ENCODE measurements at places on chromosomes 6 and 20.

- no peak for DNase-seq
These were observed 48.5 kb downstream of the MYH7B start for GRCh38 chr20:35004051-35004725.

- no peak for DNase-seq
These were observed 192.4 kb downstream of the SLC24A3 start for GRCh38 chr20:19404826-19405225.

- no peak for DNase-seq
These were observed 230.2 kb upstream of the RNF24 start for GRCh38 chr20:4245542-4245941.

GRCh38 chr20:59752101-59752586 is 147.8 kb downstream of the PHACTR3 start:
- peak; percentile 65 for DNase-seq

DNA sequence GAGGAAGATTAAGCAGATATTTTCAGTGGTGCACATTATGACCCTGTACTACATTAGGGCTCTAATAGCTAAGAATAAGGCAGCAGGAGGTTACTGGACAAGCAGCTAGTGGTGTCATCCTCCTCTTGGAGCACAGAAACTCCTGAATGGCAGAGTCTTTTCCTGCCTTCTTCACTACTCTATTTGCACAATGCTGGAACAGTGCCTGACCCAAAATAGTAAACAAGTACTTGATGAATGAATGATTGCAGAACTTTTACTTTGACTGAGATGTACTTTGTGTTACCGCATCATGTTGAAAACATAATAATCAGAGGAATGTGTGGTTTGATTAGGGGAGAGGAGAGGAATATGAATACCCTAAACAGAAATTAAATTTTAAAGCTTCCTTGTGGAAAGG is 30.0 kb upstream of the UST start:
- DNase-seq = no peak

DNA sequence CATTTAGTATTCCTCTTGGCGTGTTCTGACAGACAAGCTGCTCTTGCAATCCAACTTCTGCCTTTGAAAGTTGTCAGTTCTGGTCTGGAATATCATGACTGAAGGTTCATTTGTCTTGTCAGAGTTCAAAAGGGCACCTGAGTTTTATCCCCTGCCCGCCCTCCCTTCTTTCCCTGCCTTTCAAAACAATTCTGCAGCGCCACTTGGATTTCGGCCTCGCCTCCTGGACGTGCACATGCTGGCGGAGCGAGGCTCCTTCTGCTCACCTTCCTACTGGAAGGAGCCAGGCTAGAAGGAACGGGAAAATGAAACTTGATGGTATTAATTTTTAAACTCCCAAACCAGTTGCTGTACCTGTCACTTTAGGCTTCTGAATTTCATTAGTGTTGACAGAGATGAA is 55.7 kb upstream of the HDGFL1 start:
- DNase-seq = no peak

- no peak for DNase-seq
These were observed 173.9 kb downstream of the LMBRD1 start for GRCh38 chr6:69622924-69623323.

- DNase-seq = no peak
These were observed 79.8 kb upstream of the EEF1E1 start for GRCh38 chr6:8181951-8182845.

DNA sequence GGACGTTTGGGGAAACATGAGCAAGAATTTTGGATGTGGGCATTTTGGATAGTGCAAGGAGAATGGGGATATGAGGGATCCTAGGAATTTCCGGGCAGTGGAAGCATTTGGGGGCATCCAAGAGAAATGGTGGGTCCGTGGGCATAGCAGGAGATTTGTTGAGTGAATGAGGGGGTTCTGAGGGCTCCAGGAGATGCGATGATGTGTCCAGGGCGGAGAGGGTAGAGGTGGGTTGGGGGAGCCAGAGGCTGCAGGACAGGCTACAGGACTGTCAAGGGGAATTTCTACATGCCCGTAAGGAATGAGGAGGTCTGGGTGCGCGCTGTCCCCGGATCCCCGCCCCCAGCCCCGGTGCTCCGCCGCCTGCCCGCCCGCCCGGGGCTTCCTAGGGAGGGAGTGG is 364 bp downstream of the FRS3 start:
- no peak for DNase-seq

DNA sequence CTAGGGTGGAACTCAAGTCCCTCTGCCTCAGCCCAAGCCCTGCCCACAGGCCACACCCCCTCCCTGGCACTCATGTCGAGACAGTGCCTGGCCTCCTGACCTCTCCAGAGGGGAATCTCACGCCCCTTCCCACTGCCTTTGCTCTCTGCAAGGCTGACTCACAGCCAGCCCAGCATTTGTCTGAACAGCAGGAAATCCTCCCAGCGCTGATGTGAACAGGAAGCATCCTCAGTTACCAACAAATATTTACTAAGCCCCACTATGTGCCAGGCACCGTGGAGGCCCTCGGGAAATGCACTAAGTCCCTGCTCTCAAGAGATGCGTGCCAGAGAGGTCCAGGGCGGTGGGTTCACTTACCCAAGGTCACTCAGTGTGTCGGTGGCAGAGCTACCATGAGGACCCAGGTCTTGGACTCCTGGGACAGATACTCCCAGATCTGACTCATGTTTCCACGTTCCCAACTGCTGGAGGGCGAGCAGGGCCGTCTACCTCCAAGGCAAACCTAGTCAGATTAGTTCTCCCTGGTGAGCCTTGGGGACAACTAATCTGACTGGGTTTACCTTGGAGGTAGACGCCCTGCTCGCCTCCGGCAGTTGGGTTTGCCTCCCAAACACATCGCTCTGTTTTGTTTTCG is 7.8 kb downstream of the ADA start:
- DNase-seq = peak; percentile 96

DNA sequence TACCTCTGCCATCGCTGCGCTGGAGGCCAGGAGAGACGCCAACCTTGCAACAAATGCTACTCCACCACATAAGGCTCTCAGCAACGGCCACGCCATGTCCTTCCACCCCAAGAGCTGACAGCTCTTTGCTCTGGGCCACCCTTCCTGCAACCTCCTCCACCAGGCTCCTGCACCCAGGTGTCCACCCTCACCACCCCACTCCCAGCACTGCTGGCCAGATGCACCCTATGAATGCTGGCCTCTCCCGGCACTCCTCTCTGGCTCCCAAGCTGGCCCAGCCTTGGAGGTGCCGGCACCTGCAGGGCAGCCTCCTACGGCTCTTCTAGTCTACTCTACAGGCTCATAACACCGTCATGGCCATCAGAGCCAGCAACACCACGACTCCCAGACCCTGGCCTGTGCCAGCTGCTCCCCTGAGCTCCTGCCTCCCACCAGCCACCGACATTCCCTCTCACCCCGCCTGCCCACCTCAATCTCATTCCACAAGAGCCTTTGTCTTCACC is 11.2 kb downstream of the TAF4 start:
- DNase-seq = no peak

GRCh38 chr20:21089391-21089790 is 16.8 kb downstream of the LINC00237 start:
- no peak for DNase-seq

DNA sequence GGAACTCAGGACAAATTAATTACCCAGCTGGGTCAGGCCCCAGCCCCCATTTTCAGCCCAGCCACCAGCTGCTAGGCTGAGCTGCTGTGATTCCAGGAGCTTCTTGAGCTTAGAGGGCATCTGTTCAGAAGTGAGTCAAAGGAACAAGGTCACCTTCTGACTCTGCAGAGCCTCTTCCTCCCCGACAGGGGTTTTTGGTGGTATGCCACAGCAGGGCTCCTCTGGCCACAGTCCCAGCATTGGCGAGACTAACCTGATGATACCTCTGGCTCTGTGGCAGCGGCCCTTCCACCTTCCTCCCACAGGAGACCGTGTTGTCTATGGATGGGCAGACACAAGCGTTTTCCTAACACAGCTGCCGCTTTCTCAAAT is 39.7 kb downstream of the ZC3H12D start:
- no peak for DNase-seq

GRCh38 chr20:31934491-31934890 is 17.4 kb downstream of the PDRG1 start:
- no peak for DNase-seq

- DNase-seq = no peak
These were observed 16.9 kb downstream of the CCR6 start for GRCh38 chr6:167139761-167140160.

GRCh38 chr6:79665725-79666551 is 34.8 kb downstream of the SH3BGRL2 start:
- DNase-seq = no peak

DNA sequence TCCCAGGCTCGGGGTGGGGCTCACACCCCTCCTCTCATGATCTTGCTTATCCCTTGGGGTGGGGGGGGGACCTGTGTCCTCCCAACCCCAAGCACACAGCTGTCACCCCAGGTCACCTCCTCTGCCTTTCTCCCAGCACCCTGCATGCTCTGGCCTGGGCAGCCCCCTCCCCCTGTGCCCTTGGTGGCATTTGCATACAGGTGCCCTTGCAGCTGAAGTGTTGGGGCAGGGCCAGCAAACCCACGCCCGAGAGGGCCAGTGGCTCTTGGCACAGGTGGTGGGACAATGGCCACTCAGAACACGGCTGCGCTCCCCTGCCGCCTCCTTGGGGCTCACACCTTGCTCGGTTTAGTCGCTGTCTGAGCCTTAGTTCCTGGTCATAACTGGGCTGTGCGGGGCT is 11.3 kb upstream of the MYT1 start:
- no peak for DNase-seq

- DNase-seq = no peak
These were observed 21.6 kb downstream of the TOX2 start for GRCh38 chr20:43936104-43936770.

DNA sequence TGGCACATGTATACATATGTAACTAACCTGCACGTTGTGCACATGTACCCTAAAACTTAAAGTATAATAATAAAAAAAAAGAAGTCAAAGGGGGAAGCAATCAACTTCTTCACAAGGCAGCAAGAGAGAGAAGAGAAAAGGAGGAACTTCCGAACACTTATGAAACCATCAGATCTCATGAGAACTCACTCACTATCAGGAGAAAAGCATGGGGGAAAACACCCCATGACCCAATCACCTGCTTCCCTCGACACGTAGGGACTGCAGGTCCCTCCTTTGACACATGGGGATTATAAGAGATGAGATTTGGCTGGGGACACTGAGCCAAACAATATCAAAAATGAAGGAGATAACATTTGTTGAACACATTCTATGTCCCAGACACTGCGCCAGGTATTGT is 94.8 kb upstream of the PHACTR1 start:
- peak; percentile 77 for DNase-seq

DNA sequence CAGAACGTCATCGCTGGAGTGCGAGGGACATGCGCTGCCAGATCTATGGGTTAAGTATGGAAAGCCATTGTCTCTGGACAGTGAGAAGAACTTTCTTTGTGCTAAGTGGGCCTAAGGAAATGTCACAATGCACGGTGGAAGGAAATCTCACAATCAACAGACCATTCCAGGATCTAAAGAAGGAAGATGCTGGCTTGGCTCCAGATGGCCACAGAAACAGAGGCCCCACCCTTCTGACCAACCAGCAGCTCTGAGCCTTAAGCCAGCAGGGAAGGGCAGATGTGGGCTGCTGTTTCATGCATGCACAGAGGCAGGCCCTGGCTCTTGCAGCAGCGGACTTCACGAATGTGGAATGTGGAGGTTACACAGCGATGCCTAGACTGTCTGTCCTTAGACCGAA is 156.3 kb downstream of the SOBP start:
- no peak for DNase-seq

- peak; percentile 22 for DNase-seq
These were observed 8.8 kb downstream of the DUSP15 start for GRCh38 chr20:31861385-31862156.

DNA sequence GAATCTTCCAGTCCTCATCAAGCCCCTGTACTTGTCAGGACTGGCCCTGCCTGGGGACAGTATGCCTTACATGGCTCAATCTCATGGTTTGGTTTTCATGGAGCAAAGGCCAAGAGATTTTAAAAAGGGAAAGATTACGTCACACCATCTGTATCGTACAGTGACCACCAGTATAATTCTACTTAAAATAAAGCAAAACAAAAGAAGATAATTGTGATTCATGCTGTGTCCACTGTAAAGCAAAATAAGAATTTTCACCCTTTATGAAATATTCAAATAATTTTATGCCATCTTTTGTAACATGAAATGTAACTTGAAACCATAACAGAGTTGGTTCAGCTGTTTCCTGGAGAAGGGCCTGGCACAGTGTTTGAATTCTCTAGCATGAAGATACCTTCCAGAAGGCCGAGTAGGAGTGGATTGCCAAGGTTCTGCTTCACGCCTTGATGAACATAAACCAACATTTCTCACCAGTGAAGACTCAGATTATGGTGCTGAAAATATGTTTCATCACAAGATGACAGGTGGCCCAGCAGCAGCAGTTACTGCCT is 486.5 kb downstream of the RFPL4B start:
- DNase-seq = no peak

DNA sequence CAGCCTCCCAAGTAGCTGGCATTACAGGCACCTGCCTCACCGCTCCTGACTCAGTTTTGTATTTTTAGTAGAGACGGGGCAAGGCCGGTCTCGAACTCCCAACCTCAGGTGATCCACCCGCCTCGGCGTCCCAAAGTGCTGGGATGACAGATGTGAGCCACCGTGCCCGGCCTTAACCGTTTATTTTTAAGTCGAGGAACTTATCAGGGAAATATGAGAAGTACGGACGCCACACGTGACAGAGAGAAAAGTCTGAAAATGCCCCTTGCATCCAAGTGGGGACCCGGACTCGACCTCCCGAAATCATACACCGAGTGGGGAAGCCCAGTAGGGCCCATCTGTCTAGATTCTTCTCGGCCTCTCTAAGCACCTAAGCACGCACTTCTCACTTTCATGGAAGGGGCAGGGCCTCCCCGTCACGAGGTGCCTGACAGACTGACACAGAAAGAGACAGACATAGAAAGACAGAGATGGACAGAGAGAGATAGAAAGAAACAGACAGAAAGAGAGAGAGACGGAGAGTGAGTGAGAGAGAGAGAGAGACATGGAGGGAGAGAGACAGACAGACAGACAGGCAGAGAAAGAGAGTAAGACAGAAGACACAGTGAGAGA is 756.5 kb upstream of the DEFB115 start:
- DNase-seq = no peak

- DNase-seq = no peak
These were observed 28.9 kb downstream of the CLIC5 start for GRCh38 chr6:45986746-45987274.

- DNase-seq = no peak
These were observed 126.6 kb downstream of the VEGFA start for GRCh38 chr6:43896329-43897255.

DNA sequence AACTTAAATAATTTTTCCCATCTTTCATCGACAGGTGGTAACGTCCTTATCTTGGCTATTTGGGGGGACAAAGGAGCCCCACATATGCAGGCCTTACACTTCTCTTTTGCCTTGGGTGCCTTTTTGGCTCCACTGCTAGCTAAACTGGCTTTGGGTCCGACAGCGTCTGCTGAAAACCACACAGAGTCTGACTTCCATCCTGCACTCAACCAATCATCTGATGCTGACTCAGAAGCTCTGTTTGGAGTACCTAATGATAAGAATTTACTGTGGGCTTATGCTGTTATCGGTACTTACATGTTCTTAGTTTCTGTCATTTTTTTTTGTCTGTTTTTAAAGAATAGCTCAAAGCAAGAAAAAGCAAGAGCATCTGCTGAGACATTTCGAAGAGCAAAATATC is 178.5 kb downstream of the SLC16A10 start:
- DNase-seq = no peak

- DNase-seq = no peak
These were observed 1.8 kb downstream of the EPB41L2 start for GRCh38 chr6:131061041-131061750.
